ENCODE measurements at places on chromosomes 7 and 10.

DNA sequence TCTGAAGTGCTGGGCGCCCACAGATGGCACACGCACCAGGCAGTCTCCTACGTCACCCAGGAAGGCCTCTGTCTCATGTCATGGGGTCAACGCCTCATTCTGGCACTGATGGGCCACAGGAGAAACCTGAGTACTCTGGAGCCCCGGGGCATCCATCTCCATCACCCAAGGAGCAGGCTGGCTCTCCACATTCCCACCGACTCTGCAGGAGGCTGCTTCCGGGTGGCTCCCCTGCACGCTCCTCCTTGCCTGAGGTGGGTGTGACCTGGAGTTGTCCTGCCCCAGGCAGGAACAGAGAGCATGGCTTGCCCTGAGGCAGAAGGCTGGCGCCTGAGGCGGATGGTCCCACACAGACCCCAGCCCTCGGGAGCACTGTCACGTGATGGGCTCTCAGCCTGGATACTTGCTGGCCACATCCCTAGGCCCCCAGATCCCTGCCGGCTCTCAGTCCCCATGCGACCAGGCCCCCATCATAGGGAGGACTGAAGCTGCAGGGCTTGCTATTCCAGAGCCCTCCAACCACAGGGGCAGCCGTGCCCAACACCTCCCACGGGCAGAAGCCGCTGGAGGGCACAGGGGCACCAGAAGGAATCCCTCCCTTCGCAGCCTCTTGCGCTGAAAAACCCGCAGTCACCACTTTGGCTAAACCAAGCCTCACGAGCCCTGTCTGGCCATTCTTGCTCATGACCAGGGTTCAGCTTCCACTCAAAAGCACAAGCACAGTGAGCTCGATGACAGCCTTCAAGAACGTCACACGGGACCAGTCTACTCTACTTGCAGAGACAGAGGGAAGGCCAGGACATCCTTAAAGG is 80.7 kb downstream of the MAD1L1 start:
- DNase-seq: no peak

- DNase-seq: no peak
Measured at GRCh38 chr10:8137272-8137681, 82.8 kb downstream of the GATA3 start.

DNA sequence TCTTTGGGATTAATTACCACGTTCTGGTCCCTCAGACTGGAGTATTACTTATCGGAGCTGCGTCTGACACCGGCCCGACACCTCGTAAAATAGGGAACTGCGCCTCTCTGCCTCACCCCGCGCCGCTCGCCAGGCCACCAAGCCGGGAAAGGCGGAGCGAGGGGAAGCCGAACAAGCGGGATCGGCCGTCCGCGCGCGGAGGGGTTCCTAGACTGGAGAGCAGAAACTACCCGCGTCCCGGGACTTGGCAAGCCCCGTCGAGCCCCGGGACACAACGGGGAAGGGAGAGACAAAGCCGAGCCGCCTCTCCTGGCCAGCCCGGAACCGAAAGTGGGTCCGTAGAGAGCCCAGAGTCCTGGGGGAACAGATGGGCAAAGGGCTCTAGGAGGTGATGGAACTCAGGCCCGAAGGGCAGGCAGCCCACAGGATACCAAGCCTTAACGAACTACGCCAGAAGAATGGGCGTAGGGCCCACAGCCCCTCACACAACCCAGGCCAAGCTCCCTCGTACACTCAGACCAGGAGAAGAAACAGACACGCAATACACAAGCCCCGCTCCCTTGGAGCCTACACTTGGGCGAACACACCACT is 6.5 kb downstream of the LBX1 start:
- no peak for DNase-seq

- no peak for DNase-seq
Measured at GRCh38 chr10:68462536-68462935, 9.2 kb downstream of the DNA2 start.

DNA sequence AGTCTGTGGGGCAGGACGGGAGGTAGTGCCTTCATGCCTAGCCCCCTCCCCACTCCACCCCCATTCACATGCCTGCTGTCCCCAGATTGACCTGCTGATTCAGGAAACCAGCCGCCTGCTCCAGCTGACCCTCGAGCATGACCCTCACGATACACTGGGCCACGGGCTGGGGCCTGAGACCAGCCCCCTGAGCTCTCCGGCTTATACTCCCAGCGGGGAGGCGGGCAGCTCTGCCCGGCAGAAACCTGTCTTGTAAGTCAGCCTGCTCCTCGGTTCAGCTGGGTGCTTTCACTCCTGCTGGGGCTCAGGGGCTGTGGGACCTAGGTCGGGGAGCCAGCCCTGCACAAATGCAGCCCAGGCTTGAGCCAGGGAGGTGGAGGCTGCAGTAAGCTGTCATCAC is 22.4 kb downstream of the LIMK1 start:
- DNase-seq: no peak

GRCh38 chr10:7035126-7035761 is 375.6 kb downstream of the SFMBT2 start:
- DNase-seq: no peak

- DNase-seq: no peak
Measured at GRCh38 chr10:113313048-113313602, 239.7 kb upstream of the HABP2 start.

GRCh38 chr7:121402701-121403100 is 6.6 kb upstream of the FAM3C start:
- no peak for DNase-seq

GRCh38 chr7:112723416-112723815 is 66.8 kb downstream of the TMEM168 start:
- peak; percentile 3 for DNase-seq

- DNase-seq: no peak
Measured at GRCh38 chr7:47380325-47381133, 201.4 kb downstream of the TNS3 start.

GRCh38 chr10:2981361-2981801 is 86.0 kb upstream of the PFKP start:
- no peak for DNase-seq

DNA sequence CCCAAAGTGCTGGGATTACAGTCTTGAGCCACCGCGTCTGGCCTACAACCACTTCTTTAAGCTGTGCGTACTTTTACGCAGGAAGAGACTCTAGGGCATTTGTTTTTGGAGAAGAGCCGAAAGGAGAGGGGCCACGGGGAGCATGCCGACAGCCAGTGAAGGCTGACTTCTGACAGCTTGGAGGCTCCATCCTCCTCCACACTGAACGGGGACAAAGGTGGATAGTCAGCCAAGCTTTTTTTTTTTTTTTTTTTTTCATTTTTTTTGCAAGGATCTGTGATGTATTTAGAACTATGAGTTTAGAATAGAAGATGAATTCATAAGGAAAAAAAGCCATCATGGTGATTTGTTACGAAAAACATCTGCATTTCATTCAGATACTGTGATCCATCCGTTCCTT is 221.7 kb downstream of the ARHGAP21 start:
- no peak for DNase-seq

GRCh38 chr10:6458814-6459213 is 121.3 kb downstream of the PRKCQ start:
- DNase-seq: no peak

- DNase-seq: no peak
Measured at GRCh38 chr7:158120716-158121115, 466.9 kb downstream of the PTPRN2 start.

DNA sequence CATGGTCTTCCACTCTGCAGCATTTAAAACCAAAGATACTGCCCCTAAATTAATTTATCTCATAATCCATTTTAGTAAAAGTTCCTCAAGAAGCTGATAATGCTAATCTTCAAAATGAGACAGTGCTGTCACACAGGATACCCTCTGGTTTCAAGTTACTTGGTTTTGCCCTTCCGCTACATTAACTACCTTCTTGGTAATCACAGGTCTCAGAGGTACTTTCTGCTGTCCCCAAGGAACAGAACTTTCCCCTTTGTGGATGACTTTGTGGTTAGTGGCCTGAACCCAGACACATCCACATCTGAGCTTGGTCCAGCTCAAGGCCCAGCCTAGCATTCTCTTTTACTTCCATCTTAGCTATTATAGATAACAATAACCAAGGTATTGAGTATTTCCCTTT is 88.8 kb upstream of the TMEM26 start:
- DNase-seq: no peak

DNA sequence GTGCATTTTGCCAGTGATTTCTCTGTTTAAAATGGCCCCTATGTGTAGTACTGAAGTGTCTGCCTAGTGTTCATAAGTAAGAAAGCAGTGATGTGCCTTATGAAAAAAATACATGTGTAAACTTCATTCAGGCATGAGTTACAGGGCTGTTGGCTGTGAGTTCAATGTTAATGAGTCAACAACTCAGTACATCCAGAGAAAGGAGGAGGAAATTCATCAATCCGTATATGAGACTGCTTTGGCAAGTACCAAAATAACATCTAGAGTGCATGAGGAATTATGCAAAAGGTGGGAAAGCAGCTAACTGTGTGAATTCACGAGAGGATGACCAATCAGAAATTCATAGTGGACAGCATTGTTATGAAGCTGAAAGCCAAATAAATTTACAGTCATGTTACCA is 255.6 kb downstream of the ZEB1 start:
- DNase-seq: no peak

DNA sequence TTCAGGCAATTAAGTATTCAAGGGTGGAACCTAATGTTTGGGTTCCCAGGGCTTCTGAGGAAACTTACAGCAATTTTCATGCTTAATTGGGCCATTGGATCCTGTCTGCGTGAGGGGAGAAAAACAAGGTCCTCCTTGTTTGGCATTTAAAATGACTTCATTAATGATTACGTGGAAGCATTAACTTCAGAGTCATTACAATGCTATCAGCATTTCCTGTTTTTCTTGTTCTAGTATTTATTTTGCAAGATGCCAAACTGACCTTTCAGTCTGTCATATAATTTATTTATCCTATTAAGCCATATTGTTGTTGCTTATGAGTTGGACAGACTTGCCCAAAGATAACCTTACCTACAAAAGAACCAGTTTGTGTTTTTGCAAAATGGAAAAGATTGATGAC is 324.1 kb upstream of the LRRN3 start:
- no peak for DNase-seq

GRCh38 chr10:129755621-129756020 is 208.5 kb downstream of the EBF3 start:
- no peak for DNase-seq

GRCh38 chr10:124942317-124943169 is 620 bp downstream of the ZRANB1 start:
- DNase-seq: no peak

DNA sequence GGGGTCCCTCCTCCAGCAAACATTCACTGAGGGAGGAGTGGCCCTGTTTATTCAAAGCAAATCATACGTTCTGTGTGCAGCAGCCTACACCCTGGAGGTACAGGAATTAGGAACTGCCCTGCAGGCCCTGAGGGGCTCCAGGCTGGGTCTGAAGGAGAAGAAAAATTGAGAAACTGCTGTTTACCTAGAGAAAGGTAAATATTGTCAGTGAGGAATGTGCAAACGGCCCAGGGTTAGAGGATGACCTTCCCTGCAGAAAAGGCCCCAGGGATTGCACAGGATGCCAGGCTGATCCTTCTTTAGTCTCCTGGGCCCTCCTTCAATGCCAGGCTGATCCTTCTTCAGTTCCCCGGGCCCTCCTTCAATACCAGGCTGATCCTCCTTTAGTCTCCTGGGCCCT is 5.7 kb downstream of the CALML5 start:
- DNase-seq: no peak

- DNase-seq: peak; percentile 14
Measured at GRCh38 chr10:60646966-60647796, 131.1 kb upstream of the CDK1 start.

DNA sequence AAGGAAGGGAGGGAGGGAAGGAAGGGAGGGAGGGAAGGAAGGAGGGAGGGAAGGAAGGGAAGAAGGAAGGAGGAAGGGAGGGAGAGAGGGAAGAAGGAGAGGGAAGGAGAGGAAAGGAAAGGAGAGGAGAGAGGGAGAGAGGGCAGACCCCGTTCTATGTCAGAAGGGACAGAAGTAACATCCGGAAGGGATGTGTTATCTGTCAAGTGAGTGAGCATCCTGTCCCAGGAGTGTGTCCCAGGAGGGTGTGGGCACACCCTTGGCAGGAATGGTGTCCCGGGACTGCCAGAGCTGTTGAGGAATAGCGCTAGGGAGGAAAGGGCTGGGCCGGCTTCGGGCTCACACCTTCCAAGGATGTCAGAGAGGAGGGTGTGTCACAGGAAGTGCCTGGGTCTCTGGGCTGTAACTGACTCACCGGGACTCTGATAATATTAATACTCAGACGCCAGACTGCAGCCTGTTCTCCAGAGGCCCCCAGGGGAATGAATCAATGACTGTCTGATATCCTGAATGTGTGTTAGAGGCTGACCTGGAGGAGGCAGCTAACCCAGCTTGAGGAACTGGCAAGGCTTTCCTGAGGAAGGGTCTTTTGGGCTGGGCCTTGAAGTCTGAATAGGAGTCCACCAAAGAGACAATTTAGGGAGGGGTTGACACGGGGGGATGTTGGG is 125.6 kb upstream of the TNRC18 start:
- DNase-seq: no peak

GRCh38 chr7:127665922-127666321 is 13.9 kb downstream of the SND1 start:
- DNase-seq: no peak

GRCh38 chr7:128867842-128868623 is 5.4 kb downstream of the ATP6V1F start:
- no peak for DNase-seq

GRCh38 chr10:130192276-130192848 is 56.2 kb downstream of the GLRX3 start:
- no peak for DNase-seq

DNA sequence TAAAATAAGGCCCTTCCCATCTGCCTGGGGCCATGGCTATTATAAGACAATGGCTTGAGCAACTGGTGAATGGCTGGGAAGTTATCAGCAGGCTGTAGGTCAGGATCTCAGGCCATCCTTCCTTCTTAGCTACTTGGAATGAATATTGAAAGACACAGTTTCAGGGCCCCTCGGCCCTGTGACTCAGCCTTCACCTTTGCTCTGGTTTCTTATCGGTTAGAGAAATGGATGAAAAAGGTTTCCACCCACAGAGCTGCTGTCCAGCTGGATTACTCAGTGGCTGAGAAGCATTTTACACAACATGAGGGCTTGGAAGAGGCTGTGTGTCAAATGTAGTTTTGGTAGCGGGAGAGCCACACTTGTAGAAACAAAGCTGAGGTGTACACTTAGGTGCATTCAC is 9.4 kb downstream of the ACSL5 start:
- DNase-seq: no peak

DNA sequence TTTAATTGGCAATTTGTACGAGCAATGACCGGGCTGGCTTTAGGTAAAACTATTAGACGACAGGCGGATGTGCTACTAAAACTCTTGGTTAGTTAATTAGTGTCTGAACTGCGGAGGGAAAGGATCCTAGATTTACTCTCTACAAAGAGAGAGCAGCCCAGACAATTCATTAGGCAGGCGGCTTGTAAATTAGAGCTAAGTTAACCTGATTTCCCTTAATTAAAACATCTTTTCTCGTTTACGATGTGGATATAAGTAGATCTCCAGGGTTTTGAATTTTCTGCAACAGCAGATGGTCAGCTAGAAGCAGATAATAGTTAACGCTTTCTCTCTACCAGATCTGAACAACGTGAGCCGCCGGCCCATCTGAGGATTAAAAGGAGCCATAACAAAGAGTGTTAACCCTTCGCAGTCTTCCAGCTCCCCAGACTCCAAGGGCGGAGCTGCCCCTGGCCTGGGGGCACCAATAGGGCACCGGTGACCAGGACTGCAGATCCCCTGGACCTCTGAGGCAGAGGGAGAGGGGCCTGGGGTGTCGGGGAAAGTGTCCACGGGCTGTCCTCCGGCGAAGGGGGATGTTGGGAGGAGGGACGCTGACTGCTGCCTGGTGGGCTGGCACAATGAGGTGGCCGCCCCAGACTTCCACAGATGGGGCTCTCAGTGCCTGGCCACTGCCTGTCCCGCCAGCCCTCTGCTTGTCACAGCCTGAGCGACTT is 6.3 kb upstream of the UNCX start:
- no peak for DNase-seq
